Omental fat pad (tissue), 4 donors: ENCODE measurements at places on chromosomes 7 and 10.

- no peak for DNase-seq
Observed at GRCh38 chr10:31586723-31587638, 268.0 kb downstream of the ZEB1 start.

DNA sequence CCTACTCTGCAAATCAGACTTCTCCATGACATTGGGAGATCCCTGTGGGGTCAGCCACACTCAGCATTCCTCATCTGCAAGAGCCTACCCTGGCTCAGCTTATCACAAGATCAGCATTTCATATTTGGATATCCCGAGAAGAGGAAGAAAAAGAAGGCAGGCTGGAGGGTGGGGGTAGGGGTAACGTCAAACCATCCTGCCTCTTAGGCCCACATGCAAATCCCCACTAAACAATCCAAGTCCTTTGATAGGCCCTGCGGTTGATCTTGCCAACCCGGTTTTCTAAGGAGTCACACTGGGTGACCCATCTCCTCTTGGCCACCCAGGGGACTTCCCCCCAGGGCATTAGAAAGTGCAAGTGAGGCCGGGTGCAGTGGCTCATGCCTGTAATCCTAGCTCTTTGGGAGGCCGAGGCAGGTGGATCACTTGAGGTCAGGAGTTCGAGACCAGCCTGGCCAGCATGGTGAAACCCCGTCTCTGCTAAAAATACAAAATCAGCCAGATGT lies 128.0 kb upstream of the CALN1 start:
- DNase-seq: no peak

DNA sequence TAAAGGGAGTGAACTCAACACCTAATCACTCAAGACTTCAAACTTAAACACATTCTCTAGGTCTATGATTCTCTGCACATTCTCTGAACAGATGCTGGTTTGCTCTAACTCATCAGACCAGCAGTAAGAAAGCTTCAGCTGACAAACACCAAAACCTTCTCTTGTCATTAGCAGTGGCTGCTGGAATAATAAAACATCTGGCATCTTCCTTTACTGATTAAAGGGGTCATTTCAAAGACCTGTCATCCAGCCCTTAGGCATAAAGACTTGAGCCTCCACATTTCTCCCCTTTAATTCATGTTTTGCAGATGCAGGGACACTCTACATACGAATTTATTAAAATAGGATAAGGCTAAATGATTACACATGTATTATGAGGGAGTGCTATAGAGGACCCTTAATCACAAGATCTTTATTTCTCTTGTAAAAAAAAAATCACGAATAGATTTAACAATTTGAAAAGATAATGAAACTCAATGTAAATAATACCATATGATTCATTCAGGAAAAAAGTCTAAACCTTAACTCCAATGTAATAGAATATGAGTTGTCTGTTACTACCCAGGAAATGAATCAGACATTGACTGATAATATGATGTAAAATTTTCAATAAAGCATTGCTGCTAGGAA lies 152.4 kb upstream of the GNAI1 start:
- DNase-seq: no peak

GRCh38 chr10:130167193-130167592 lies 31.0 kb downstream of the GLRX3 start:
- no peak for DNase-seq

DNA sequence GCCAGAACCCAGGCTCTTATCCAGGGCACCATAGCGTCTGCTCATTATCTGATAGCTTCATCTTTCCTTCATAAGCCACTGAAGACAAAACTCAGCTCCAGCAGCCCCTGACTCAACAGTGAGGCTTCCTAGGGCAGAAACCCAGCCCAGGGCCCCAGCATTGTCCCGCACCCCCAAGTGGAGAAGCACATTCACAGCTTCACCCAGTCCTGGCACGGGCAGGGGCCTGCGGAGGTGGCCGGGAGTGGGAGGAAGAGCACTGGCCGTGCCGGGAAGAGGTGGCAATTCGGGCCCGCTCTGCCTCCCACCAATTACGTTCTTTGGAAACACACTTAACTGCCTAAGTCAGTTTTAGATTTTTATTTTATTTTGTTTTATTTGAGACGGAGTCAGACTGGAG lies 10.3 kb upstream of the CALML5 start:
- DNase-seq: no peak

GRCh38 chr10:33715303-33715975 lies 381.0 kb upstream of the NRP1 start:
- no peak for DNase-seq

DNA sequence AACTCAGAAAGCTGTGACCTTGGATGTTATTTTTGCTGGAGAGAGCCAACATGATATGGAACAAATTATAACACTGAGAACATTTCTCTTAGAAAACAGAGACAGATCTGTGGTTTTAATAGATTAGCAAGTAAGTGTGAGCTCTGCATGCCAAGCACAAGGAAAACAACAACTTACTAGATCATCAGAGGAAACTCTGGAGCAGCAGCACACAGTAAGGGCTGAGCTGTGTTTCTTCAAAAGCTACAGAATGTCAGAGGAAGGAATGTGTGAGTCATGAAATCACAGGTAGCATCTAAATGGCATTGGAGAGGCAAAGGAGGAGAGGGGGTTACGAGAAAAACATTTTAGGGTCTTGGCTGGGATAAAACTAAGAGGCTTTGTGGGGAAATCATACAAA lies 283.4 kb upstream of the FZD8 start:
- no peak for DNase-seq

- no peak for DNase-seq
Observed at GRCh38 chr10:71001470-71001869, 113.1 kb upstream of the PCBD1 start.

- no peak for DNase-seq
Observed at GRCh38 chr10:80518807-80519360, 18.8 kb upstream of the SH2D4B start.

DNA sequence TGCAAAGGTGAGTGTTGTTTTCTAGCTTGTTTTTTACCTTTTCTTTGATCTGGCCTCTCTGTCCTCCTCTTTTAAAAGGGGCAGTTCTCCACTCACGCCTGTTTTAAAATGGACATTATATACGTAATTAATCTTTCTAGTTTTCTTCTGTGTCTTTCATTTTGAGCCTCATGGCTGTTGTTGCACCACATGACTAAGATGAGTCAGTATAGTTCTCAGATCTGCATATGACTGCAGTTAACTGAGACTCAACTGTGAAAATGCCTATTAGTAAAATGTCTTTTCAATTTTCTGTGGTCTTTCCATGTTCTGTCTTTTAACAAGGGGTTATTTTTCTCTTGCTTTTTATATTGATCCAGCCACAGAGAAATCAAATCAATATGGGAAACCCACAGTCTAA lies 296.1 kb downstream of the CDK14 start:
- no peak for DNase-seq

GRCh38 chr10:32031424-32031823 lies 24.8 kb downstream of the KIF5B start:
- DNase-seq: no peak

- no peak for DNase-seq
Observed at GRCh38 chr7:150564006-150564405, 3.2 kb upstream of the GIMAP4 start.

DNA sequence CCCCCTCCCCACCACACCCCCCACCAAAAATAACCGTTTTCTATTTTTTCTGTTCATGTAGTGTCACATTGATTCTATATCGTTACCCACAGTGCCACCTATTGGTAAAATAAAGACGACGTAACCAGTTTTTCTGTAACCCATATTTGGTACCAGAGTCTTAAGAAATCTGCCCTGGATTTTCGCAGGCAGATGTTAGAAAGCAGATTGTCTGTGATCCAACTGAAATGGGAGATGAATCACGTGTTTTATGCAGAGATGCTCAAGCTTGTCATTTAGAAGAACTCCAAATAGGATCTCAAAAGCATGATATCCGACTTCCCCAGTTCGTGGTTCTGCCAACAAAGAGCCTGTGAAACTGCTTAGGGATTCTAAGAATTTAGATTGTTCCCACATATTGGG lies 261.1 kb upstream of the CSTF2T start:
- DNase-seq: no peak

- no peak for DNase-seq
Observed at GRCh38 chr10:19498393-19499290, 317.6 kb upstream of the PLXDC2 start.

GRCh38 chr7:129401228-129401966 lies 32.8 kb upstream of the STRIP2 start:
- no peak for DNase-seq

- DNase-seq: no peak
Observed at GRCh38 chr7:88034083-88034695, 100.1 kb downstream of the ADAM22 start.

GRCh38 chr7:130844811-130845580 lies 111.0 kb upstream of the KLF14 start:
- DNase-seq: no peak

- DNase-seq: no peak
Observed at GRCh38 chr7:155349601-155350331, 52.1 kb downstream of the INSIG1 start.

DNA sequence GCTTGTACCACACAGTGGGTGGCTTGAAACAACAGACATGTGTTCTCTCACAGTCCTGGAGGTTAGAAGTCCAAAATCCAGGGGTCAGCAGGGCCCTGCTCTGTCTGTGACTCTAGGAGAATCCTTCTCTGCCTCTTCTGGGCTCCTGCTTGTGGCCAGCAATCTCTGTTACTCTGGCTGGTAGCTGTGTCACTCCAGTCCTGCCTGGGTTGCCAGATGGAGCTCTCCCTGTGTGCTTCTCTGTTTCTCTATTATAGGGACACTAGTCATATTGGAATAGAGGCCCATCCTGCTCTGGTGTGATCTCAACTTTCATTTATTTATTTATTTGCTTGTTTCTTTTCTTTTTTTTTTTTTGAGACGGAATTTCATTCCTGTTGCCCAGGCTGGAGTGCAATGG lies 276.6 kb upstream of the GALNT17 start:
- DNase-seq: no peak
